ENCODE measurements at places on chromosomes 11 and 22.
A peak's percentile ranks its signal among the peaks of the same experiment; 100 is the strongest.

- DNase-seq = no peak
These were observed 136.2 kb upstream of the SEZ6L start for GRCh38 chr22:26033071-26033470.

- DNase-seq = no peak
These were observed 184.3 kb downstream of the C11orf87 start for GRCh38 chr11:109606256-109606655.

- peak; percentile 10 for DNase-seq
These were observed 18.1 kb upstream of the CSTF3 start for GRCh38 chr11:33179348-33179803.

DNA sequence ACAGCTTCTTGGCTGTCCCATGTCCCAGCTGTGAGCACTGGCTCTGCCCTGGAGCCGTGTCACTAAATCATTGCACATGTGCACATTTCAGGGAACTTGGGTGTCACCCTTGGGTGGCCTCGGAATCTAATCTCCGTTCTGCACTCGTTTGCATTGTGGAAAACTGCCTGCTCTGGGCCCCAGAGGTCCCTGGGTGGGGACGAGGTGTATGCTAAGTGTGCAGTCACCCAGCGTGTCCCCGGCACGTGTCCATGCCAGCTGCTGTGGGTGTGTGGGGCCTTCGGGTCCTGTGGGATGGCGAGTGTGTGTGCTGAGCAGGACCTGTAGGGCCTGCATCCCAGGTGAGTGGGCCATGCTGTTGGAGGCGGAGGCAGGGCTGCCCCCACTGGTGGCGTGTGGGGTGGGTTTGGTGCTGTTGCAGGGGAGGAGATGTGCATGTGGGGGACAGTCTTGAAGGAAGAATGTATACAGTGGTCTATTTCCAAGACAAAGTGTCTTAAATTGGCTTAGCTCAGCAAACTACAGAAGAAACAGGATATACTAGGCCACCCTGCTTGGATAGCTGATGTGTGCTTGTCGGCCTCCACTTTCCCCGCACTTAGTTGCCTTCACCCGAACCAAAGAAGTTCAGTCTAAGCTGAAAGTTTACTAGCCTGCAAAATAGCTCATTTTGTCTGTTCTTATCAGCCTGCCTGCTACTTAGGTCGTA, 14.6 kb downstream of the TANGO2 start:
- DNase-seq = no peak

DNA sequence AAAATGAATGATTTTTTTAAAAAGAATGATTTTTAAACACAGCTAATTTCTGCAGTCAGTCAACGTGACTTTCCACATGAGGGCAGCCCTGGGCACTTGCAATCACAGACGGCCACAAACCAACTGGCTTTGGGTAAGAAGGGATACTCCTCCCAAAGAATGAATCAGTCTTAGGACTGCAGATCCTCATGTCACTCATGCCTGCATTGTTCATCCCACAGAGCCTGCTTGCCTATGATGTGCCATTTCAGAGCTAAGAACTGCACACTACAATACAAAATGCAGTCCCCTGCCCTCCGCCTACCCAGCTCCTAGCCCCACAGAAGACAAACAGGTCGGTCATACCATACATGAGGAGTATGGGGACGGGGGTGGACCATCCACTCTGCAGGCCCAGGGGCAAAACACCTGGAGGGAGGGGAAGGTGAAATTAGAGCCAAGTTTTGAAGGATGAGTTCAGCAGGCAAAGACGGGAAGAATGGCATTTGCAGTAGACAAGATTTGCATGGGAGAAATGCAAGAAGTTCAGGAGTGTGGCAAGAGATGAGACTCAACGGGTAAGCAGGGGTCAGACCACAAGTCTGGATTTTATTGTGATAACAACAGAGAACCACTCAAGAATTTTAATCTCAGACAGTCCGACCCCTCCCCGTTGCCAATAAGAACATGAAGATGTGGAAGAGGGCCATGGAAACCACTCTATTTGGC, 24.7 kb downstream of the PACSIN2 start:
- no peak for DNase-seq

DNA sequence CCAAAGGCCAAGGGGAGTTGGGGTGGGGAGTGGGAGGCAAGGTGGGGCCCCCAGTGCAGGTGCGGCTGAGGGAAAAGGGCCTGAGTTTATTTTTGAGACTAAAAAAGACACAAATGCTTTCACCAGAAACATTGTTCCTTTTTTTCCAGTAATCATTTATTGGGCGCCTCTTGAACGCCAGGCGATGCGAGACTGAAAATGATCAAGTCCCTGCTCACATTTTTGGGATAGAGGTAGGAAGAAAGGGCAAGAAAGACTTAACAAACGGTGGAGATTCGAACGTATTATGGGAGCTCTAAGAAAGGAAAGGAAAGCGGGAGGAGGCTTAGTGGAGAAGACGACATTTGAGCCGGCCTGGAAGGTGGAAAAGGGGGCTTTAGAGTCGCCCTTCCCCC, 796 bp upstream of the SF3B2 start:
- no peak for DNase-seq

DNA sequence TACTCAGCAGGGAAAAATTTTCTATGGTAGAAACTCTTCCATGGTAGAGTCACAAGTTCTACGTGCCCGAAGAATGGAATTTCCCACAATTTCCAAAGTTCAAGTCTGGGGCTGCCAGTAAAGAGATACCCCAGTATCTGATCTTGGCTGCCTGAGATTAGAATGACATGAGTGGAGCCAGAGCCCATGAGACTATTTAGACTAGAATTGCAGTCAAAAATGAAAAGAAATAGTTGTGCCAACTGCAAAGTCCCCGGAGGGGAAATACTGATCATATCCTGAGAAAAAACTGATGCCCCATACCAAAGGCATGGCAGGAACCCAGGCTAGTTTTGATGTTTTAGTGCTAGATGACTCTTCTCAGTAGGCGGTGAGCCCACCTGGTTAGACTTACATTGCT, 11.2 kb downstream of the MAJIN start:
- no peak for DNase-seq

- peak; percentile 58 for DNase-seq
These were observed 2.9 kb downstream of the KLHL35 start for GRCh38 chr11:75429902-75430713.
